HCT116 (cell line): ENCODE measurements at places on chromosomes 5 and 9. TPM values are rescaled to one million over a fixed set of nuclear protein-coding genes. Genes with fewer than 3 reads are reported as not detected.
A peak's percentile ranks its signal among the peaks of the same experiment; 100 is the strongest.

- no peak for DNase-seq
These were observed 184.5 kb downstream of the PDZD2 start for GRCh38 chr5:31823472-31823871.

The FAM200C gene
- 4.2 TPM for total RNA-seq

- peak; percentile 4 for DNase-seq
These were observed 10.8 kb downstream of the KCNV2 start for GRCh38 chr9:2727966-2728613.

The MRRF gene
- 88.6 TPM for total RNA-seq

The PPWD1 gene
- 25.5 TPM for total RNA-seq

The UBLCP1 gene
- 32.9 TPM for total RNA-seq

DNA sequence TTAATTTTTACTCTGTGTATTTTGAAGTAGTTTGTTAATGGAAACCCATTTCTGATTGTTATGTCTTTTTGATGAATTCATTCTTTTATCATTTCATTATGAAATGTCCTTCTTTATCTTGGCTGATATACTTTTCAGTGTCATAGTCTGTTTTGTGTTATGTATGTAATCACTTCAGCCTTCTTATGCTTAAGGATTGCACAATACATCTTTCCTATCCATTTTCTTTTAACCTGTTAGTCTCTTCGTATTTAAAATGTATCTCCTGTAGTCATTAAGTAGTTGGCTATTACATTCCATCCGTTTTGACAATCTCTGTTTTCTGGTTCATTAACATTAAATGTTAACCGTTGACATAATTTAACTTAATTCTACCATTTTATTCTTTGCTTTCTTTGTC is 344.6 kb upstream of the CTNND2 start:
- no peak for DNase-seq
